ENCODE measurements at places on chromosomes 16 and 17.

GRCh38 chr17:57555636-57556175 is 189.4 kb downstream of the CCDC182 start:
- no peak for DNase-seq

DNA sequence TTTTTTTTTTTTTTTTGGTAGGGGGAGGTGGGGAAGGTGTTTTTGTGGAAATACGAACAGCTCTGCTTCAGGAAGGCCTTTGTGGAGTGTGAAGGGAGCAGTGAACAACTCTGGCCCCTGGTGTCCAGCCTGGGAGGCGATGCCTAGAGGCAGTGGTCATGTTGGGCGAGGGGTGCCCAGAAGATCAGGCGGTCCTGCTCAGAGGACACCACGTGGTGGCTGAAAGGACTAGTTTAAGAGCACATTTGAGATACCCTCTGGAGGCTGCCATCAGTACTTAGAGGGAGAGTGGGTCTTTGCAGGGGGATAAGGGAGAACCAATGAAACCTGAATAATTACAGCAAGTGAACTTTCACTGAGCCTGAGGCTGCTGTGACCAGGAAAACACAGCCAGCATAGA is 40.1 kb upstream of the RHOT1 start:
- DNase-seq = no peak

- DNase-seq = no peak
Measured at GRCh38 chr16:67767953-67768352, 38.4 kb downstream of the RANBP10 start.

DNA sequence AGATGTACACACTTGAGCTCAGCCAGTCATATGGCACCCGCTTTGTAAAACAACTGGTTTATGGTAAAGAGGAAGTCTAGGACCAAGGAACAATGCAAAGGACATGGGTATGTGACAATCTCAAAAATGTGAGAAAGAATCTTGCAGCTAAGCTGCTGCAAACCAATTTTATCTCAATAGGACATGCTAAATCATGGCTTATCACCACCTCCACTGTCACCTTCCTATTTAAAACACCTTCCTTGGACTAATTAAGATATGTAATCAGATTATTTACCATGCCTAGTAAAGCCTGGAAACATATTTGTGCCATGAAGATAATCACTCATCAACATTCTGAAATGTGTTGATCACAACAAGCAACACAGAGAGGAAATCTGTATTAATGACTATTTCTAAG is 622.7 kb downstream of the CDH11 start:
- no peak for DNase-seq

DNA sequence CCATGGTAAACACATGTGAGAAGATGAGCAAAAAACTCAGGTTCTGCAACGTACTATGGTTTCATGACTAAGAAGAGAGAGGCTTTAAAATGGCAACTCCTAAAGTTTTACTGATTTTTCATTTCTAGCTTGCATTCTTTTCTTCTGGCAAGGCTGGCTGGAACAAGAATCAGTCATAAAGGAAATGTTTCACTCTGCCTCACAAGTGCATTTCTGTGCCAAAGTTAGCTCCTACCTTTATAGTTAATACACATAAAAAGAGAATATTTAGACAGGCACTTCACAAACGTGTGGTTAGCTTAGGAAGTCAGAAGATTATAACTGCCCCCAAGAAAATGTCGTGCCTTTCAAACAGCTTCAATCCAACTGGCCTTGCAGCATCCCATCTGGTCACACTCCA is 417.1 kb upstream of the CDH11 start:
- DNase-seq = no peak

- DNase-seq = no peak
Measured at GRCh38 chr16:26963109-26963508, 103.6 kb upstream of the C16orf82 start.

- no peak for DNase-seq
Measured at GRCh38 chr16:4491898-4492297, 15.7 kb downstream of the HMOX2 start.

GRCh38 chr16:88900662-88901052 is 34.2 kb upstream of the PABPN1L start:
- no peak for DNase-seq

DNA sequence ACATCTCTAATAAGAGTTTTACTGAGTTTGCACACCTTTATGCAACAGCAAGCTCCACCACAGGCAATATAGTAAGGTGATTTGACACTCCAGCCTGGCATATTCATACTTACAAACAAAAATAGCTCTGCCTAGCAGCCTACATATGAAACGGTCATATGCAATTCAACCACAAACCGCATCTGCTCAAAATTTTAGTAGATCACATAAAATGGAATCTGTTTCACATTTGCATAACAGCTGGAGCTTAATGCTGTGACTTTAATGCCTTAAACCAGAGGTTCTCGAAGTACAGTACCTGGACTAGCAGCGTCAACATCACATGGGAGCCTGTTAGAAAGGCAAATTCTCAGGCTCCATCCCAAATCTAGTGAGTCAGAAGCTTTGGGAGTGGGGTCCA is 578.4 kb downstream of the CDH11 start:
- DNase-seq = no peak

GRCh38 chr16:13056607-13057006 is 155.2 kb downstream of the SHISA9 start:
- no peak for DNase-seq

- DNase-seq = peak; percentile 77
Measured at GRCh38 chr17:21042458-21043295, at the start of gene USP22. Gene USP22 (minus strand): TSS chr17:21043011. CDS start chr17:21042835, 176 bp downstream.

DNA sequence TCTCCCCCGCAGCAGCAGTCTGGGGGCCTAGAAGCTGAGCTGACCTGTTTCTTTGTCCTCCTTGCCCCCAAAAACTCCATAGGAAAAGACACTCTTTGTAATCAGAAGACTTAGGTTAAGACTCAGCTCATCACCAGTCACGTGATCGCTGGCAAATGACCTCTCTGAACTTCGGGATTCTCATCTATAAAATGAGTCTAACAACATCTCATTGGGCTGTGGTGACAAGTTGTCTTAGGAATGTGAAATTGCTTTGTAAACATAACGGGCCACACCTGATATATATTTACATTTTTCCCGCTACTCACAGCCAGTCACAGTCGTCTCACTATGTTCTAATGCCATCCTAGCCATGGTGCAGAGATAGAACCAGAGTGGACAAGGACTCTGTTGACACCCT is 86.0 kb upstream of the LHX1 start:
- no peak for DNase-seq

- no peak for DNase-seq
Measured at GRCh38 chr16:908526-909155, 62.1 kb downstream of the LMF1 start.

- DNase-seq = no peak
Measured at GRCh38 chr17:81399481-81400153, 4.4 kb downstream of the BAHCC1 start.

- DNase-seq = peak; percentile 83
Measured at GRCh38 chr16:84617041-84617790, 662 bp downstream of the COTL1 start.

GRCh38 chr17:77617516-77617915 is 341.0 kb upstream of the TNRC6C start:
- no peak for DNase-seq

DNA sequence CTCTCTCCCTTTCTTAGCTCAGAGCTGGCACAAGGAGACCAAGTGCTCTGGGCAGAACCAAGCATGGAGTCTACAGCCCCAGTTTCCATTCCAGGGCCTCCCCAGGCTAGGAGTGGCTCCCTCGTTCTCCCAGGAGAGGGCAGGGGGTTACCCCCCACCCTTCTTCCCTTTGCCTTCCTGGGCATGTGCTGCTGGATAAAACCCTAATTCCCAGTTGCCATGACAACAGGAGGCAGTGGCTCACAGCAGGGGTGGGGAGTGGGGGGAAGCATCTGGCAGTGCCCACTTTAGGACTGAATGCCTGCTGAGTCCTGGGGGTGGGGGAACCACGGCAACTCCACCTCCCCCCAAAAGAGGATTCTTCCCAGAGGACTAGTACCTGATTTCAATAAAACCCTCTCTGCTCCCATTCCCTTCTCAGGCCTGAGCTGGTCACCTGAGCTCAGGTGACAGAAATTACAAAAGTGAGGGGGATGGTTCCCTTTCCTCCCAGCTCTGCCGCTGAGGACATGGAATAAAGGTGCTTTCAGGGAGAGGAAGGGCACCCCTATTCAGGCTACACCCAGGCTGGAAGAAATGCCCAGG is 1.8 kb downstream of the MPP2 start:
- no peak for DNase-seq

- DNase-seq = no peak
Measured at GRCh38 chr16:75282466-75283281, 31.2 kb upstream of the BCAR1 start.

GRCh38 chr16:79887541-79888540 is 287.3 kb upstream of the MAF start:
- DNase-seq = no peak

- no peak for DNase-seq
Measured at GRCh38 chr16:49534901-49535610, 161.5 kb downstream of the C16orf78 start.

DNA sequence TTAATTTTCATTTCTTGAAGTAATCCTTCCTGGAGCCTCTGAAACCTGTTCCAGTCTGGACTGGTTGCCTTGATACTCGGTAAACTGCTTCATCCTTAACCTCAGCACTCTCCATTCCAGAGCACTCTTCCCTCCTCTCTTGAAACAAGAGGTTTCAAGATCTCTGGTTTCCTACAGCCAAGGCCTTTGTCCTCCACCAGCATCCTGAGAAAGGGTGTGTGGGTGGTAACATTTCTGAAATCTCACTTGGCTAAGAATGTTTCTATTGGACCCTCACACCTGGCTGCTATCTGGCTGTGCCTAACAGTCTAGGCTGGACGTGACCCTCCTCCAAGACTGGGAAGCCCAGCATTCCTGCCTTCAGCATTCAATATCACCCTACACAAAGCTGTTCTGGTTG is 99.7 kb downstream of the CYTH1 start:
- DNase-seq = no peak

GRCh38 chr17:59165933-59166342 is 10.4 kb downstream of the PRR11 start:
- peak; percentile 50 for DNase-seq

- DNase-seq = no peak
Measured at GRCh38 chr16:11848842-11849241, 2.5 kb downstream of the RSL1D1 start.
